A549 treated with Hydrocortisone at 1 μM for 4 hours (cell line): ENCODE measurements at places on chromosomes 5 and 9. TPM values are rescaled to one million over a fixed set of nuclear protein-coding genes. Genes with fewer than 3 reads are reported as not detected.

Gene FRMD3
- 4.7 to 6.0 TPM (median 5.9 TPM) in 5 replicates for total RNA-seq

Gene ALAD
- 12.8 to 17.9 TPM (median 14.5 TPM) in 5 replicates for total RNA-seq

Gene MYORG
- total RNA-seq, result 4.3 to 7.3 TPM (median 6.4 TPM) in 5 replicates

Gene PCDHA11
- 0.07 to 0.30 TPM (median 0.17 TPM) in 5 replicates for total RNA-seq

Gene GOLGA1
- 10.5 to 12.9 TPM (median 11.3 TPM) in 5 replicates for total RNA-seq

Gene CNTFR
- total RNA-seq, result 0.07 to 0.17 TPM (median 0.14 TPM) in 5 replicates

Gene VCAN
- total RNA-seq, result 6.7 to 15.0 TPM (median 9.9 TPM) in 5 replicates

Gene RGS14
- total RNA-seq, result 3.0 to 5.8 TPM (median 5.6 TPM) in 5 replicates

Gene FBP2
- total RNA-seq, result 0.06 TPM in 1 of 5 replicates, not detected in the others

Gene ANXA2R
- 2.4 to 3.7 TPM (median 2.9 TPM) in 5 replicates for total RNA-seq

Gene TNFSF15
- total RNA-seq, result 0.08 to 0.14 TPM (median 0.10 TPM) in 5 replicates

Gene INPP5E
- 14.1 to 21.2 TPM (median 19.7 TPM) in 5 replicates for total RNA-seq

Gene DDX4
- total RNA-seq, result 0.05 to 0.08 TPM in 2 of 5 replicates, not detected in the others

Gene CCDC180
- total RNA-seq, result 0.48 to 1.2 TPM (median 0.82 TPM) in 5 replicates

Gene SELENOP
- total RNA-seq, result 0.08 to 0.56 TPM (median 0.18 TPM) in 5 replicates

Gene PCDHAC2
- 3.3 to 4.9 TPM (median 3.7 TPM) in 5 replicates for total RNA-seq

Gene CAMK4
- total RNA-seq, result 0.01 to 0.25 TPM (median 0.15 TPM) in 4 of 5 replicates, not detected in the other

Gene PCDHA4
- total RNA-seq, result 1.1 to 1.9 TPM (median 1.9 TPM) in 5 replicates

Gene TMEM252
- total RNA-seq, result not detected in 5 replicates
